ENCODE measurements at places on chromosomes 1 and 21.

DNA sequence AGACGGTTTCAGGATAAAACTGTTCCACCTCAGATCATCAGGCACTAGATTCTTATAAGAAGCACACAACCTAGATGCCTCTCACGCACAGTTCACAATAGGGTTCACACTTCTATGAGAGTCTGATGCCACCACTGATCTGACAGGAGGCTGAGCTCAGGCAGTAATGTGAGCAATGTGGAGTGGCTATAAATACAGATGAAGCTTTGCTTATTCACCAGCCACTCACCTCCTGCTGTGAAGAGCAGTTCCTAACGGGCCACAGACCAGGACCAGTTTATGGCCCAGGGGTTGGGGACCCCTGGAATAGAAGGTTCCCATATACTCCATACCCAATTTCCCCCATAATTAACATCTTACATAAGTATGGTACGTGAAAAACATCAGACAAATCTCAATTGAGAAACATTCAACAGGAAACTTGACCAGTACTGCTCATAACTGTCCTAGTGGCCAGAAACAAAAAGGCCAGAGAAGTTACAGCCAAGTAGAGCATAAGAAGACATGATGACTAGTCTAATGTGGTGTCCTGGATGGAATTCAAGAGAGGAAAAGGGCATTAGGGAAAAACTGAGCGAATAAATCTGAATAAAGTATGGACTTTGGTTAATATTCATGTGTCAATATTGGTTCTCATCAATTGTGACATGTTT is 24.7 kb upstream of the IGSF5 start:
- no peak for DNase-seq

- no peak for DNase-seq
These were observed 87.5 kb downstream of the WLS start for GRCh38 chr1:68144856-68145255.

DNA sequence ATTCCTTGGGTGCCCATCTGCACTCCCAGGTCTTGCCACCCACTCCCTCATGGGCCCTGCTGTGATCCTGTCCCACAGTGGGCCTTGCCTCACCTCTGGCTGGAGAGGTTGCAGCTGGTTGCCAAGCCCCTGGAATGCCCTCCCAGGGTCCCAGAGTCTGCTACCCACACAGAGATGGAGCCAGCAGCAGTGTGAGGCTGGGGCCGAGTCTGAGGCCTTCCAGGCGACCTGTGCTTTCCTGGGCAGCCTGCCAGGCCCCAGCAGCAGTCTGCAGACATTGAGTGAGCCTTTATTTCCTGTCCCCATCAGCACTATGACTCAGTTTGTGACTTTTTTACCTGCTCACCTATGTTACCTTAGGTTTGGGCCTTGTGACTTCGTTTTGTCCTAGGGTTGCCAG is 25.0 kb upstream of the TSPAN2 start:
- DNase-seq: no peak

- no peak for DNase-seq
These were observed 39.4 kb upstream of the PPIH start for GRCh38 chr1:42618866-42619265.

GRCh38 chr1:203088441-203088840 is 2.6 kb upstream of the MYOG start:
- no peak for DNase-seq

DNA sequence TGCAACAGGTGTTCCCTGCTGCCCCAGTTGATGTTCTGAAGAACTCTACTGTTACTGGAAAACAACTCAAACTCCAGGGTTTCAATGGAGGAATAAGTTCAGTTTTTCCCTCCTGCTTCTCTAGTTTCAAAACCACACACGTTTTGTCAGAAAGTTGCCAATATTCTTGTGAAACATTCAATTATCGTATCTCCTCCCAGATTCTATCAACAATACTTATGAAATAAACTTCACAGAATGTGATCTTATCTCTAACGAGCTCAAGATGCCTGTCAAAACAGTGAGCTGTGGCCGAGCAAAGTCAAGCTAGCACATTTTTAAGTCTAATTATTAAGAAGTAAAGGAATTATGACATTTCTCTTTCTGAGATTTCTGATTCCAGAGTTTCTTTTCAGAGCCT is 4.7 kb downstream of the OR2B11 start:
- DNase-seq: no peak

DNA sequence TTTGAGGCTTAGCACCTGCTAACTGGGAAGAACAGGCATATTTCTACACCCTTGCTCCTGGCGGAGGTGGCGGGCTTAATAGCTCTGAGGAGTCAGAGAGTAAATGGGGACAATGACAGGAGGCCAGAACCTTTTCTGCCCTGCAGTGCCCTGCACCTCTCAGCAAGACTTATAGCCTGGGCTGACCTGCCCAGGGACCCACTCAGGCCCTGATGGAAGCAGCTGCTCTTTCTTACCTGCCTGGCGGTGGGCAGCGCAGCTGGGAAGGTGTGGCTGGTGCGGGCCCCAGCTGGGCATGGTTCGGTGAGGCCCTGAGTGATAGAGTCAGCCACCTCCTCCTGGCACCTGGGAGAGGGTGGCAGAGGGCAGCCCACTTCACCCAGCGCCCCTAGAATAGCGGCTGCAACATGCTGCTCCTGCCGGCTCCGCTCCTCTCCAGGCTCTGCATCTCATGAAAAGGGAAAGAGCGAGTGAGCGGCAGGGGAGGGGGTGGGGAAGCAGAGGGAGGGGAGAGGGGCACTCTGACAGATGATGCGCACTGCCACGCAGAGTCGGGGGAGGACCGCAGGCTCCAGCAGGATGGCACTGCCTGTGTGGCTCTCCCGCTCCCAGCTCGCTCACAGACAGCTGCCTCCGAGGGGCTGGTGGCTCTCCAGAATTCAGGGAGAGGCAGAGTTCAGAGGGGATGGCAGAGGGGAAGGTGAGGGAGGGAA is at the start of gene RGS8:
Gene RGS8, minus strand, starts transcription at position 472 of the 713 bp plus-strand sequence. CDS start 14,938 bp downstream, outside the sequence.
- DNase-seq: no peak

DNA sequence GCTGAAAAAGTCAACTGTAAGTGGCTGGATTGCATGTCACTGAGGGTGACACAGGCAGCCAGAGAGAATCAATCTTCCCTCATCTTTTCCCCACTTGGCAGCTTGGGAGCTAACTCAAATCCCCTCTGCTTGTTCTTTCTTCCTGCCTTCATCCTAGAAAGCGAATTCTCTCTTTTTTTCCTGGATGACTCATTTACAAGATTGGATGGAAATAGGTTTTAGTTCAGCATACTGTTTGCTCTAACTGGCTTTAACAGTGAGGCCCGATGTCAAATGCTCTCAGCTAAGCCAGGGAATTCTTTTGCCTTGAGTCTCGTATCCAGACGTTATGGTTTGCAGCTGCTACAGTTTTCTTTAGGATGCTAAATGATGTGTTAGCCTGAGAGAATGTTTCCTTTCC is 72.7 kb downstream of the HUNK start:
- no peak for DNase-seq

DNA sequence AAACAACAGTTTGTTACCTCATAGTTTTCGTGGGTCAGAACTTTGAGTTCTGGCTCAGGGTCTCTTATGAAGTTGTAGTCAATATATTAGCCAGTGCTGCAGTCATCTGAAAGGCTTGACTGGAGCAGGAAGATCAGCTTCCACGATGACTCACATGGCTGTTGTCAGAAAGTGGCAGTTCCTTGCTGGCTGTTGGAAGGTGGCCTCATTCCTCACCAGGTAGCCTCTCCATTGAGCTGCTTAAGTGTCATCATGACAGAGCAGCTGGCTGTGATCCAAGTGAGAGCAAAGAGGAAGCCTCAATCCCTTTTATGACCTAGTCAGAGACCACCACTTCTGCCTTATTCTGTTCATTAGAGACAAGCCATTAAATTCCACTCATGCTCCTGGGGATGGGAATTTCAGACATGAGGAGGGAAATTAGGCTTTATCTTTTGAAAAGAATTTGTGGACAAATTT is 5.6 kb downstream of the OSBPL9 start:
- DNase-seq: peak; percentile 80

- DNase-seq: no peak
These were observed 12.7 kb downstream of the PRRX1 start for GRCh38 chr1:170676628-170677027.

DNA sequence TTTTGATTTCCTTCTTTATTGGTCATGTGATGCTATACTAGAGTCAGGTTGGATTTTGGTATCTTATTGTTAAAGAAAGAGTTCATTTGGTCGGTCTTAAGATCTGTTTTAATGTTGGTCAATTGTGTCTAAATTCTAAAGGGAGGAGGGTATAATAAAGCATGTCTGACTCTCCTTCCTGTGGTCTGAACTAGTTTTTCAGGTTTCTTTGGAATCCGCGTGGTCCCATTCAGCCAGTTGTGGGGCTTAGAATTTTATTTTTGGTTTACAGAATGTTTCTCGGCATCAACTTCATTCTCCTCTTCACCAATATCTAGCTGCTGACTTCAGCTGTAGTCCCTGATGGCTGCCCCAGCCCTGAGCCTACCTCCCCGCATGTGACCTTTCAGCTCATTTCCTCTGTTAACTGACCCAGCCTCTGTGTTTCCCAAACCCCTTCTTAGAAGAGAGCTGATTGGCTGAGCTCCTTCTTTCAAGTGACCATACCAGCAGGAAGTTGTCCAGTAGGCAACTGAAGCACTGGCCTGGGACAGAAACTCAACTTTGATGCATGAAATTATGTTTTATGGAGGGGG is 8.7 kb upstream of the MYOC start:
- no peak for DNase-seq

DNA sequence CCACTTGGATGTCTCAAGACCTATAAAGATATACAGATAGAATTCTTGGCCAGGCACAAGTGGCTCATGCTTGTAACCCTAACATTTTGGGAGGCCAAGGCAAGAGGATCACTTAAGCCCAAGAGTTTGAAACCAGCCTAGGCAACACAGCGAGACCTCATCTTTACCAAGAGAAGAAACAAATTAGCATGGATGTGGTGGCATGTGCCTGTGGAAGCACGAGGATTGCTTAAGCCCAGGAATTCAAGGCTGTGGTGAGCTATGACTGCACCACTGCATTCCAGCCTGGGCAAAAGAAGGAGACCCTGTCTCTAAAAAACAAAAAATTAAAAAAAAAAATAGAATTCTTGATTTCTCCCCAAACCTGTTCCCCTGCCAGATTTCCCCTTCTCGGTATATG is 8.3 kb downstream of the ASAP3 start:
- DNase-seq: no peak

- DNase-seq: no peak
These were observed 20.6 kb upstream of the SCCPDH start for GRCh38 chr1:246703581-246703980.

All from OCI-M1 (cell line).